ENCODE measurements at places on chromosomes 16 and 17. TPM values are rescaled to one million over a fixed set of nuclear protein-coding genes. Genes with fewer than 3 reads are reported as not detected.

The STXBP4 gene
- total RNA-seq, result 7.5 TPM

The GIT1 gene
- total RNA-seq, result 69.7 TPM

The CACNG1 gene
- total RNA-seq, result not detected

GRCh38 chr17:63203652-63204051, 237.6 kb downstream of the TANC2 start:
- no peaks in the 10 kb centered on the region for H3K36me3 ChIP-seq
- H3K27me3 ChIP-seq, result no peaks in the 10 kb centered on the region
- H3K4me1 ChIP-seq, result no peaks in the 10 kb centered on the region
- no peak overlapping the region for H3K4me3 ChIP-seq
- no peak overlapping the region for H3K27ac ChIP-seq
- no peak for DNase-seq

The DPEP1 gene
- not detected for total RNA-seq

- DNase-seq, result no peak
- H3K4me1 ChIP-seq, result no peaks in the 10 kb centered on the region
- H3K27me3 ChIP-seq, result no peaks in the 10 kb centered on the region
These were observed 110.6 kb downstream of the GP2 start for GRCh38 chr16:20216591-20217217.

DNA sequence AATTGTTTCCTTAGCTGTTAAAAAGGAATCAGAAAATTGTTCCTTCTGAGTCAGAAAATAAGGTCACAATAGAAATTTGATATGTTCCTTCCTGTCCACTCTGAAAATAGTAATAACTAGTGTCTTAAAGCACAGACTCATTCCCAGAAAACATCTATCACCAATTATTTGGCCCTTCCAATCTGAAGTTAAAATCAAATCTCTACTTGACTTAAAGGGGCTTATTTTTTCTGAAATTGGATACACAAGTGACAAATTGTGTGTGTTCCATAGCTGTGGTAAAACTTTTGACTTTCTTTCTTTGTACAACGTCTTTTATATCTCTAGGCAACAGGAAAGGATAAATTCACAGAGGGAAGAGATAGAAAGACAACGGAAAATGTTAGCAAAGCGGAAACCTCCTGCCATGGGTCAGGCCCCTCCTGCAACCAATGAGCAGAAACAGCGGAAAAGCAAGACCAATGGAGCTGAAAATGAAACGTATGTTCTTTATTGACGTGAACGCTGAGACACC, 54.5 kb upstream of the MRC2 start:
- DNase-seq, result no peak
- no peaks in the 10 kb centered on the region for H3K4me1 ChIP-seq
- H3K27ac ChIP-seq, result no peak overlapping the region
- H3K4me3 ChIP-seq, result no peak overlapping the region
- peaks cover 22% of the 10 kb centered on the region for H3K36me3 ChIP-seq

GRCh38 chr17:61699032-61699431, 108.0 kb upstream of the NACA2 start:
- H3K27me3 ChIP-seq, result no peaks in the 10 kb centered on the region
- no peak for DNase-seq
- no peak overlapping the region for H3K27ac ChIP-seq
- H3K4me3 ChIP-seq, result no peak overlapping the region
- no peaks in the 10 kb centered on the region for H3K4me1 ChIP-seq

DNA sequence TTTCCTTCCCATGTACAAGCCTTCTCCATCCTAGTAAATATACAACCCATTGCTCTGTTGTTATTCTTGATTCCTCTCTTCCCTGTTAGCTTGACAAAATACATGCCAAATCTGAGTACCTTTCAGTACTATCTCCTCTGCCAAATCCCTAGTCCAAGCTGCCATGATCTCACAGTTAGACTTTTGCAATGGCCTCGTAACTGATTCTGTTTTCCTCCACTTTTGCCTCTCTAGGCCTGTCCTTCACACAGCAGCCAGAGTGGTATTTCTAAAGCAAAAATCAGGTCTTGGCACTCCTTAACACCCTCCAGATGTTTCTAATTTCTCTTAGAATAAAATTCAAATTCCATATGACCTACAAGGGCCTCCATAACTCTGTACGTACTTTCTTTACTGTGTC, 153.0 kb upstream of the RBL2 start:
- H3K36me3 ChIP-seq, result peaks cover 2% of the 10 kb centered on the region
- no peak overlapping the region for H3K4me3 ChIP-seq
- no peaks in the 10 kb centered on the region for H3K4me1 ChIP-seq

The C17orf107 gene
- total RNA-seq, result 2.3 TPM

The MOSMO gene
- total RNA-seq, result 9.2 TPM

The GRB7 gene
- not detected for total RNA-seq

GRCh38 chr17:51372345-51373004, 112.1 kb downstream of the UTP18 start:
- no peaks in the 10 kb centered on the region for H3K36me3 ChIP-seq
- DNase-seq, result no peak
- peaks cover 10% of the 10 kb centered on the region for H3K4me1 ChIP-seq
- no peak overlapping the region for H3K4me3 ChIP-seq
- no peaks in the 10 kb centered on the region for H3K27me3 ChIP-seq

The PLA2G15 gene
- 9.4 TPM for total RNA-seq

The DPEP3 gene
- 0.18 TPM for total RNA-seq

The CLEC19A gene
- not detected for total RNA-seq

The RPGRIP1L gene
- total RNA-seq, result 9.6 TPM

The CCDC200 gene
- not detected for total RNA-seq

The NOXO1 gene
- 0.47 TPM for total RNA-seq

DNA sequence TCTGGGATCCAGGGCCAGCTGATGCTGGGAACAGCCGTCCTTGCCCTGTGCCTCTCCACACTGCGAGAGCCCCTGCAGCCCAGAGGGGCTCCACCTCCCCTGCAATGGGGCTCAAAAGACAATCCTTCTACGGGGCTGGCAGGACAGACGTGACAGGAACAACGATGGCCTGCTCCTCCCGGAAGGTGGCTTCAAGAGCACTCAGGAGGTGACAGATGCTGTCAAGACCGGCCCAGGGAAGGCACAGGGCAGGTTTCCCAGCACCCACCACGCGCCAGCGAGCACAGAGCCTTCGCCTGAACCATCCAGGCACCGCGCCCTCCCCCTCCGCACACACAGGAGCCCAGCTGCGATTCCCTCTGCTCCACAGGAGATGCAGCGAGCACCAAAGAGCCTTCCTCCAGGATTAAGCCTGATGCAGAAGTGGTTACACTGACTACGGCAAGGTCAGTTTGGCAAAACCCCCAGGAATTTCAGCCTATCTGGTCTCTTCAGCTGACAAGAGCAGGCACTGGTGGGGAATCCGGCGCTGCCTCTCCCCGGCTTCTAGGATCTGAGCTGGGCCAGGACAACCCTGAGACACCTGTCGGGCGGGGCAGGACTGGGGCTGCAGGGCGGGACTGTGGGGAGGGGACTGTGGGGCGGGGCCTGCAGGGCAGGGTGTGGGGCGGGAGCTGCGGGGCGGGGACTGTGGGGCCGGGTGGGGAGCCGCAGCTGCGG, 103.4 kb downstream of the ZNF778 start:
- no peaks in the 10 kb centered on the region for H3K36me3 ChIP-seq
- no peak for DNase-seq
- no peaks in the 10 kb centered on the region for H3K27me3 ChIP-seq
- peak overlapping the region; percentile 27 for H3K27ac ChIP-seq
- no peak overlapping the region for H3K4me3 ChIP-seq
- H3K4me1 ChIP-seq, result peaks cover 95% of the 10 kb centered on the region

DNA sequence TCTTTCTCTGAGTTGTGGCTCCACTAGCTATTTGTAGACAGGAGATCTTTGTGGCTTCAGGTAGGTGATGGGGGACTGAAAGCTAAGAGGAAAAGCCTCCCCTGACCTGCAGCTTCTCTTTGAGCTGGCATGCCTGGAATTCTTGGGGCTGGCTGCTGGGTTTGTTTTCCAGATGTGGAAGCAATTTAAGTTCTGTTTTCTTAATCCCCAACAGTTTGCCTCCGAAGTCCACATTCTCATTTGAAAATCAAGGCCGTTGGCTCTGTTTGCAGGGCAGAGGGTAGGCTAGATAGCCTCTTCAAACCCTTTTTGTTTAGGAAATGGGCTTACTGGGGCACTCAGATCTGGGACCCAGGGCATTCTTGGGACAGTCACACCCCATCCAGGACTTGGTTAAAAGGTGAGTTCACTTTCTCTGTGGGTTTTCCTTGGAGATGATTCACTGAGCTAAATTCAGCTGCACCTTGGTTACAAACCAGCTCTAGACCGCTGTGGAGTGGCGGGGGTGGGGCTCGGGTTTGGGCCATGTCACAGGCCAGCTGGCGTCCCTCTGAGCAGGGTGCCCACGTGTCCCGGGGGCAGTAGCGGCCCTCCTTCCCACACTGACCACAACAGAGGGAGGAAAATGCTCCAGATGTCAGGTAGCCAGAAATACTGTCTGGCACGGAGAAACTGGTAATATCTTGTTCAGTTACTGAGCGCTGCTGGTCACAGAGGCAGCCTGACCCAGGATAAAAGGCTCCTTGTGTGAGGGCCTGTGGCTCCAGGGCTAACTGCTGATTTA, 108.5 kb downstream of the RAB11FIP4 start:
- H3K36me3 ChIP-seq, result no peaks in the 10 kb centered on the region
- no peak overlapping the region for H3K27ac ChIP-seq
- H3K27me3 ChIP-seq, result no peaks in the 10 kb centered on the region
- peaks cover 50% of the 10 kb centered on the region for H3K4me1 ChIP-seq
- H3K4me3 ChIP-seq, result no peak overlapping the region

GRCh38 chr16:89096768-89097391, 3.2 kb downstream of the ACSF3 start:
- H3K4me3 ChIP-seq, result peak overlapping the region; percentile 40
- peaks cover 71% of the 10 kb centered on the region for H3K4me1 ChIP-seq
- DNase-seq, result peak; percentile 80
- H3K27ac ChIP-seq, result peak overlapping the region; percentile 47

The KRTAP9-2 gene
- not detected for total RNA-seq

DNA sequence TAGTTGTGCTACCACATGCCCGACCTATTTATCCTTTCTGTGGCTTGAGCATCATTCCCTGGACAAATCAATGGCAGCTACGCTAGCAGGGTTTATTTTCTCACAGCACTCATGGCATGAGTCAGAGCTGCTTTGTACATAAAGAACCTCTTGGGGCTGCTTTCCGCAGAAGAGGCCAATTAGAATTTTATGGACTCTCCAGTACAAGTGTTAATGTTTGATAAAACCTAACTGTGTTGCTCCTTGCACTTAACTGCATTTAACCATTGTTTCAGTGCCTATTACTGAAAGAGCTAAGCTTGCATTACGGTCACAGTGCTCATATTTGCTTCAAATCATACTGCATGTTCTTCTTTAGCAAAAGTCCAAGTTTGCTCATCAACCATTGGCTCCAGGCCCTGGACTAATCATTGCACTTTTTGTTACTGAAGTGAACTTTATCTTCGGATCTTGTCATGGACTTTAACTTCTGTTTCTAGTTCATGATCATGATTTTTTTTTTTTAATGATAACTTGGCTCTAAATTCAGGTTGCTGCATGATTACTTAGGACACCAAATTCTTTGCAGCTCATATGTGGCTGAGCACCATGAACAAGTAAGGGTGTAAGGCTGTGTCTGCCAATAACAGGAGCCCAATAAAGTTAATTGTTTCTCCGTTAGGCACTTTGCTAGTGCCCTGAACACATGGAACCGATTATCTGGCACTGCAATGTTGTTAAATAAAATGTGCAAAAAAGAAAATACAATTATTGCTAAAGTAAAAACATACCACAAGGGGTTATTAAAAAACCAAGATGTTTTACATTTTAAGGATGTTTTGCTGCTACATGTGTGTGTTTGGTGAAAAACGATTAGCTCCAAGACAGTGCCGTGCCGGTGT, 492.2 kb downstream of the KCNJ2 start:
- no peaks in the 10 kb centered on the region for H3K27me3 ChIP-seq
- H3K27ac ChIP-seq, result no peak overlapping the region
- H3K4me1 ChIP-seq, result no peaks in the 10 kb centered on the region
- no peak overlapping the region for H3K4me3 ChIP-seq
- H3K36me3 ChIP-seq, result no peaks in the 10 kb centered on the region

The APOBR gene
- total RNA-seq, result 7.7 TPM

Data from CD8-positive, alpha-beta memory T cell (primary cell).